Right hindlimb (tissue), 1 donor: ENCODE measurements at places on chromosomes 5 and 9.
A peak's percentile ranks its signal among the peaks of the same experiment; 100 is the strongest.

DNA sequence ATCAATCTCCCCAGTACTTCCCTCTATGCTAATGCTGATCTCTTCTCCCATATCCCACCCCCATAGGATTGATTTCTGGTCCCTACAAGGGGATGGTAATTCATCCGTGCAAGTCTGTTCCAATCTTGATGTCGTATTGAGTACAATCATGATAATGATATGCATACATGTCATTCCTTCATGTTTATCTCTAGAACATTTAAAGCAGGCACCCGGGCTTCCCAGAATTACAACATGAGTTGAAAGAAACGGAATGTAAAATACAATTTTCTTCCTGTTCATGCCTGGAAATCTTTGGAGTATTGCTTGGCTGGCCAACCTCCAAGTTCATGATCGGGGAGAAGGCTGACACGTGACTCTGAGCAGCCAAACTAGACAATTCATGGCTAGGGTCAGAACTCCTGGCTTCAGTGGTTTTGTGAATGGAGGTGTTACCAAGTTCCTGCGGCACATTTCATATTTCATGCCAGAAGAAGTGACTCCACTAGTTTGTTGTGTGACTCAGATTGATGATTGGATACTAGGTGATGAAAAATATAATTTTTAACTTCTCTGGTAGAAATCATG lies 66.6 kb downstream of the C9orf152 start:
- DNase-seq, result peak; percentile 49

DNA sequence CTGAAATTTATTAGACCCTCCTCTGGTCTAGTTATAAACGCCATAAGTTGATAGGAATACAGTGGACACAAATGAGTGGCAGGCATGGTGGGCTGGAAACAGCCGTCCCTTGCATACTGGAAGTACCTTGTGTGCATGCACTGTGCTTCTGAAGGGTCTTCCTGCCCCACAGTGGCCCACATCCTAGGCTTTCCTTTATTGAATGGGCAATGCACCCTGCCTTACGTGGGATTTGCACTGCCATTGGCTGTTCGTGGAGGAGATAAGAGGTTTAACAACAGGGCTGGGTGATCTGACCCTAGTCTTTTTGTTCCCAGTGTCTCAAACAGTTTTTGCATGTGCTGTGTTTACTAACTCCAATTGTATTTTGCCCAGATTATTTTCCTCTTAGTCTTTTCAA lies 480.8 kb downstream of the GADD45G start:
- DNase-seq, result no peak

GRCh38 chr5:172144931-172145869 lies 42.8 kb downstream of the STK10 start:
- no peak for DNase-seq

- no peak for DNase-seq
Observed at GRCh38 chr9:136621019-136621733, 41.5 kb upstream of the EGFL7 start.

DNA sequence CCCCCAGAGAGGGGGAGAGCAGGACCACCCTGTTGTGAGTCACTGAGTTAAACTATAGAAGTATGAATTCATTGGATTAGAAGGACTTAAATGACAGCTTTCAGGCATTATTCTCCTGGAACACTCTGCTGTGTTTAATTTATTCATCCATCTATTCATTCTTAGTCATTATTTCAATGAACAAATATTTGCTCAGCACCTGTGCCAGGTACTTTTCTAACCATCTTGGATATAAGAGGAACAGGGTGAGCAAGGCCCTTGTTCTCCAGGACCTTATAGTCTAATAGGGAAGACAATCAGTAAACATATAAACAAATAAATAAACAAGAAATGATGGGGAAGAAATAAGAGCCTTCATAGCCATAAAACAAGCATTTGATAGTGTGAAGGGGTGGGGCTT lies 483.9 kb upstream of the BRINP1 start:
- no peak for DNase-seq

GRCh38 chr5:163696579-163696887 lies 191.1 kb downstream of the MAT2B start:
- no peak for DNase-seq

DNA sequence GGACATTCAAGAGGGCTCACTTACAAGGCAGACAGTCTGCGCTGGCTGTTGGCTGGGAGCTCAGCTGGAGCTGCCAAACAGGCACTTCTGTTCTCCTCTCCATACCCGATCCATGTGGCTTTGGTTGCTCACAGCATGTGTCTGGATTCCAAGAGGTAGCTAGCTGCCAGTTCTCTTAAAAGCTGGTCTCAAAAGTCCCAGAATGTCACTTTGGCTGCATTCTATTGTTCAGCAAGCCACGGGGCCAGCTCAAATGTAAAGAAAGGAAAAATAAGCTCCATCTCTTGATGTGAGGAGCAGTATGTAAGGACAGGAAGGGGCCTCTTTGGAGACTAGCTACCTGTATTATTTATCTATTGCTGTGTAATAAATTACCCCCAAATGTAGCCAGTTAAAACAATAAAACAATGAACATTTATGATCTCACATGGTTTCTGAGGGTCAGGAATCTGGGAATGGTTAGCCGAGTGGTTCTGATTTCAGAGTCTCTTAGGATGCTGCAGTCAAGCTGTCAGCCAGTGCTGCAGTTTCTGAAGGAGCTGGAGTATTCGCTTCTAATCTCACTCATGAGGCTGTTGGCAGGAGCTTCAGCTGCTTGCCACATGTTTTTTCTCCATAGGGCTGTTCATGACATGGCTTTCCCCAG lies 112.7 kb upstream of the CLINT1 start:
- DNase-seq, result peak; percentile 78
